Retina (tissue), 1 donor: ENCODE measurements at places on chromosomes 3 and 15.
A peak's percentile ranks its signal among the peaks of the same experiment; 100 is the strongest.

GRCh38 chr3:108177536-108177935, 44.7 kb downstream of the IFT57 start:
- no peak for DNase-seq

GRCh38 chr15:58448331-58448730, 16.5 kb downstream of the LIPC start:
- DNase-seq = no peak

- DNase-seq = no peak
Observed at GRCh38 chr3:172239218-172239790, 199.9 kb downstream of the FNDC3B start.

DNA sequence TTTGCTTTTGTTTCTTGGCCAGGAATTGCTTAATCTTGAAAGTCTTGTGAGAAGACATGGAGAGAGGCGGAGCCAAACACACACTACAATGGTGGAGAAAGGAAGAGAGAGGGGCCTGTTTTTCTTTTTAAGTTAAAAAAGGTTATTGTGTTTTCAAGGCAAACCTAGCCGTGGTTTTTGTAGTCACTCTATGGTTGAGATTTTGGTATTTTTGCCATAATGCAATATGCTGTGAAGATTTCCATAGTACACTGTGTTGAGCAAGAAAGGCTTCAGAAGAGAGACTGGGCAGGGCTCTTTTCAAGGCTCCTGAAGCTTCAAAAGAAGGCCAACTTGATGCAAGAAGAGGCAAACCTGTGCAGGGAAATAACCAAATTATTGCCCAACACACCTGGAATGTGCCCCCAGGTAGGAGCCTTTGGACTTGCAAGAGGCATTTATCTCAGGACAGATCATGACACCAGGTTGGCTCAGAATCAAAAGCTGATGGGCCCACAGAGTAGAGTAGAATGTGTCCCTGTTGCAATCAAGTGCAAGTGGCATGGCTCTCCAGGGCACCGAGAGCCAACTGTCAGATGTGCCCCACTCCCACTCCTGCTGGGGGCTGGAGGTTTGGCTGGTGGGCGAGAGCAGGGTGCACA, 22.1 kb downstream of the AMOTL2 start:
- no peak for DNase-seq

GRCh38 chr3:20898962-20899361, 713.0 kb upstream of the SGO1 start:
- no peak for DNase-seq

GRCh38 chr3:112197131-112197530, 64.1 kb upstream of the GCSAM start:
- no peak for DNase-seq

- no peak for DNase-seq
Observed at GRCh38 chr3:134369231-134369741, 5.0 kb downstream of the AMOTL2 start.

DNA sequence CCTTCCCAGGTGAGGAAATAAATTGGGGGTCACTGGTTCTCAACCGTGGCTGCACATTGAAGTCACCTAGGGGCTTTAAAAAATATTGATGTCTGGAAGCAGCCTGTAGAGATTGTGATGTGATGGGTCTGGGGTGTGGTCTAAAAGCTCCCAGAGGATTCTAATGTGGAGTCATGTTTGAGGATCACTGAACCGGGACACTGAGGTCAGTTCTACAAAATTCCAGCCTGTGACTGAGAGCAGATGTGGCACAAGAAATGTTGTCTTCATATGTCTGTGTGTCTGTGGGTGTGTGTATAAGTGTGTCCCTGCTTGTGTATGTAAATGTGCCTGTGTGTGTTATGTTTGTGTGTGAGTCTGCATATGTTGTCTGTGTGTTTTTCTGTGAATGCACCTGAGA, 79.9 kb downstream of the TLE3 start:
- DNase-seq = no peak

GRCh38 chr3:156732261-156732660, 57.9 kb downstream of the TIPARP start:
- no peak for DNase-seq

DNA sequence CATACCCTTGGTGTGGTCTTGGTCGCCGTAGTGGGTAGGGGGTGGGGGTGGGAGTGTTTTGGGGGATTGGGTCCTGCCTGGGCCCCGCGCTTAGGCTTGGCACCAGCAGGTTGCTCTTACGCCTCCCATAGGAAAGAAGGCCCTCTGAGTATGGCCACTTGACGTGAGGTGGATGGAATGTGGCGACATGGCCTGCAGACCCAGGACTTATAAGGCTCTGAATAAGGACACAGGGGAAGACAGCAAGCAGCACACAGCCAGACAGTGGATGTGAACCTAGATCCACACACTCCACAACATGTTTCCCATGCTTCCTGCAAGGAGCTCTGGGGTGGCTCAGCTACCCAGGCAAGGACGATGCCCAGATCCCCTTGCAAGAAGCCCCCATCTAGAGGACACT, 12.4 kb downstream of the RBPMS2 start:
- DNase-seq = no peak

DNA sequence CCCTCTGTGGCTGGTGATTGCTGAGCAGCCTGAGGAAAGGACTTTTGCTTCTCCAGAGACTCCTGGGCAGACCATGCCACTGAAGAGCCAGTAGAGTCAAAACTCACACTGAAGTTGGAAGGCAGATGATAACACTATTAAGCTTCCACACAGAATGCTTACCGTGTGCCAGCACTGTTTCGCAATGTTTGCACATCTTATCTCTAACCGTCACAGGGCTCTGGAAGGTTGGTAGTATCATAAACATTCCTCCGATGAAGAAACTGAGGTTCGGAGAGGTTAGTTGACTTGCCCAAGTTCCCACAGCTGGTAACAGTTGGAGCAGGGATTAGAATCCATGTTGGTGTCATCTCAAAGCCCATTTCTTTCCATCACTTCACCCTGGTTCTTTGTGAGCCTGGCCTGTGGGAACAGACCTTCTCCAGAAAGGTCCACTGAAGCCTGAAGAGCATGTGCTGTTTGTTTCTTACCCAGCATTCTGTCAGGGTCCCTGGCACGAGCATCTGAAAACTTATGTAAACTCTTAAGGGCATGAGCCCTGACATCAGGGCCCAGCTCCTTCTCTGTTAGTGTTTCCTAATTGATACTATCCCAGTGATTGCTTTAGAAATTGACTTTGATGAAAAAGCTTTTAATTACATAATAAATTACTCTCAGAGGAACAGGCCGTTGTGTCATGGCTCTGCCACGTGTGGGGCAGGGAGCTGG, 77.0 kb upstream of the PRR23C start:
- DNase-seq = no peak

DNA sequence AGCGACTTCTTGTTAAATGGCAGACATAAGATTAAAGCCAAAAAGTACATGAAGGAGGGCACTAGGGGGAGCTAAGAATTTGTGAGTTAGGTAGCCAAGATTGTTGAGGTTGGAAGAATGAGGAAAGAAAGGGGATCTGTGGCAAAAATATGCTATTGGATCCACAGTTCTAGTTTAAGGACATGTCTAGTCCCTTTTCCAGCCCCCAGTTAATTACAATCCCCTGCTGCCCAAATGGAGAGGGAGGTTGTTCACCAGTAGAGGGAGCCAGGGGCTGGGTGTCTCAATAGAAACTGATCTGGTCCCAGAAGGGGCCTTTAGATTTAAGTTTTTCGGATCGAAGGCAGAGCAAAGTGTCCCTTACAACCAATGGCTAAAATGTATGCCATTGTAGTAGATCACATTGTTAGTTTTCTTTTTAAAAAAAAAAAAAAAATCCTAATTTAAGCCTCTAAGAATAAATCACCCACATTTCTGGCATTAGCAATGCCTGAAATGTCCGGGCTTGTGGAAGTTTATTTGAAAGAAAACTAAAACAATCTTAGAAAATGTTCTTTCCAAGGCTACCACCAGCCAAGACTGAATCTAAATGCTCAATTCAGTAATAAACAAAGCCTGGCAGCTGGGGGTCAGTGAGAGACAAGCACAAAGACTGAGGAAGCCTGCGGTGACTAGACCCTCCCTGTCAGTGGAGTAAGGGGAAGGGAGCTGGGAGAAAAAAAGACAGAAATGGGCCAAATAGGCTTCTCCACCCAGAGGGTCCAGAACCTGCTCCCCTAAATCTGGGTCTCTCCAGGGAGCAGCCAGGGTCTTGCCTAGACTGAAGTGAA, 7.1 kb downstream of the COL8A1 start:
- peak; percentile 31 for DNase-seq

DNA sequence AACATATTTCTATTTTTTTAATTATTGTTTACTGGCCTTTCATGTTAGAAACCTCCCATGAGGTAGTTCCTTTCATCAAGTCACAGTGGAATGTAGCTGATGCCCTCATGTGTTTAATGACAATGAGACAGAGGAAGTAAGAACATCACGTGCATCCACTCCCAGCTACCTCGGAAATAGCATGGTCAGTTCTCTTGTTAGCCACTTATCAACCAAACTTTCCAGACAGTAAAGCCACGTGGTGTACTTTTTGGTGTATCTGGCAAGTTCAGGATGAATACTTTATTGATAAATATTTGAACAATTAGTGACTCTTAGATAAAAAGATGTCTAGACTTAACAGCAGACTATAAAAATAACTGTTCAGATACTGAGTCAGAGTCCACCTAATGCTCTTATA, 781.7 kb downstream of the MECOM start:
- DNase-seq = no peak

- no peak for DNase-seq
Observed at GRCh38 chr3:159273608-159274007, 471.8 kb downstream of the MFSD1 start.

GRCh38 chr3:57184526-57184925, 15.3 kb downstream of the HESX1 start:
- DNase-seq = no peak

GRCh38 chr3:45644791-45645201, 44.4 kb upstream of the SACM1L start:
- no peak for DNase-seq

DNA sequence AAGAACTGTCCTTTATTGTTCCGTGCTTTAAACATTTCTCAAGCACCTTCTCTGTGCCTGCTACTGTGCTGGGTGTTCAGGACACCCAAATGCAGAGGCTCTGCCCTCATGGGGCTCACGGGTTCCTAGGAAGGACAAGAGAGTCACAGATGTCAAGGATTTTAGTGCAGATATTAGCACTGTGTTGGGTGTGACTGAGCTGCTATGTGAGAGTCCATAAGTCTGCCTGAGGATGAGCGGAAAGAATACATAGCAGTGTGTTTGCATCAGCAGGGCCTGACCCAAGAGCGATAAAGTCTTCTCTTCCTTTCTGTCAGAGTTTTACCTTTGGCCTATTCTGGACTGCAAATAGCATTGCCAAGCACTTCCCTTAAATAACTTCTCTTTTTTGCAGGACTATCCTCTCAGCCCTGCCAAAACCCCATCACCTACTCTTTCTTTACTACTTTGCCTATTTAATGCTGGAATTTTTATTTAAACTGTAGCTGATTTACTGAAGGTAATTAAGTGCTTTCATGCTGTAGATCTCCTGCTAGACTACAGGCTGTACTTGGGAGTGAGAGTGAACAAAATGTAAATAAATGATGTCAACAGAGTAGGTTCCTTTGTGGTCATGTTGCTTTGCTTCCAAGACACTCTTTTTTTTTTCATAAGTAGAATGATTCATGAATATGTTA, 459.4 kb upstream of the TPRG1 start:
- no peak for DNase-seq

- no peak for DNase-seq
Observed at GRCh38 chr3:492586-493316, 296.2 kb downstream of the CHL1 start.

GRCh38 chr15:22978691-22979237, 1.4 kb downstream of the CYFIP1 start:
- no peak for DNase-seq

DNA sequence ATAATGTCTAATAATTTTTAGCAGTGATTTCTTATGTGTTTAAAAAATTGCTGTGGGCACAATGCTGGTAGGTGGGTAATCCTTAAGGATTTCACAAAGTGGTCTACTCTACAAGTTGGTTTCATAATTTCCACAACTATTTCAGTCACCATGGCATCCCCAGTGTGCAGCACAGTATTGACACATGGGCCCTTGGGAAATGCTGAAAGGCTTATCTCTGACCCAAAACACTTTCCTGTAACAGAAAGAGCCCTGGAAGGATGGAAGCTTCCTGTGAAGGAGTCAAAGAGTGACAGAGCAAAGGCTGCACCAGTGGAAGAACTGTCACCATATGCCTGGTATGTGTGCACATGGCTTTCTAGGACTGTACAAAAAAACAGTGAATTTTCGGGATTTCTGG, 153.7 kb downstream of the ANO10 start:
- DNase-seq = no peak

- no peak for DNase-seq
Observed at GRCh38 chr15:58539548-58539947, 107.8 kb downstream of the LIPC start.

DNA sequence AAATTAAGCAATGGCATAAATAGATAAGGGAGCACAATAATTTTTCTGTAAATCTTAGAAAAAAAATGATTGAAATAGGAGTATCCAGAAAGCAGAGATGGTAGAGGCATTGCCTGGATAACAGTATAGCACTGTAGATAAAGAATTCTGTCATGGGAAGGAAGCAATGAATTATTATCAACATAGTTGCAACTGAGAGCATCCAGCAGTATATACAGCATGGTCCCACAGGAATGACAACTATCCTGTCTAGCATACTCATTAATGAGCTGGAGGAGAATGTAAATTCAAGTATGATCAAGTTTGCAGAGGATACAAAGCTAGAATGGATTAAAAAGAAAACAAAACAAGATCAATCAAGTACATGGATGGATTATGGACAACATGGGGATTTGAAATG, 90.8 kb downstream of the DPH6 start:
- DNase-seq = no peak

DNA sequence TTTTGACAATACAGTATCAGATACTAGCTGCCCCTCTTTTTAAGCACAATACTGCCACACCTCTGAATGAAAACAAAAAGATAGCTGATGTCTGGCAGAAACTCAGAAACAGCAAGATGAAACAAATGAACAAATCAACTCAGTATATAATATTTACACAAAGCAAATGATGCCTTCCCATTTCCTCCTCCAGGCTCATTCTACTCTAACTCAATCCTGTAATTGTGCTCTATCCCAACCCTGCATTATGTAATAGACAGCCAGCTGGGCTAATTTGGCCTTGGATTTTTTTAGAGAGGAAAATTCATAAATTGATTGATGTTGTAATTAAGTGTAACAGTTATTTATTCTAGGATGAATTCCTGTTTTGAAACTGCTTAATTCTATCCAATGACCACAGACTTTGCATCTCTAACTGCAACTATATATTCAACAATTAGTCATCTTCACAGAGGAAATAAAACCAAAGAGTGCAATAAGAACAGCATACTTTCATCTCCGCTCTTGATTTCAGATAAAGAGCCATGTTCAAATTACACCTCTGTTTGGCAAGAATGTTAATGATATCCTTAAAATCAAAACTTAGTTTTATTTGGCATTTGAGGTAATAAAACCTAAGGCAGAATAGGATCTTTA, 6.1 kb downstream of the ATG3 start:
- no peak for DNase-seq

- no peak for DNase-seq
Observed at GRCh38 chr15:70507772-70508371, 255.5 kb downstream of the UACA start.
